ENCODE measurements at places on chromosomes 12 and 14. TPM values are rescaled to one million over a fixed set of nuclear protein-coding genes. Genes with fewer than 3 reads are reported as not detected.

GRCh38 chr12:16335838-16336237 lies 11.6 kb upstream of the MGST1 start:
- DNase-seq = no peak

DNA sequence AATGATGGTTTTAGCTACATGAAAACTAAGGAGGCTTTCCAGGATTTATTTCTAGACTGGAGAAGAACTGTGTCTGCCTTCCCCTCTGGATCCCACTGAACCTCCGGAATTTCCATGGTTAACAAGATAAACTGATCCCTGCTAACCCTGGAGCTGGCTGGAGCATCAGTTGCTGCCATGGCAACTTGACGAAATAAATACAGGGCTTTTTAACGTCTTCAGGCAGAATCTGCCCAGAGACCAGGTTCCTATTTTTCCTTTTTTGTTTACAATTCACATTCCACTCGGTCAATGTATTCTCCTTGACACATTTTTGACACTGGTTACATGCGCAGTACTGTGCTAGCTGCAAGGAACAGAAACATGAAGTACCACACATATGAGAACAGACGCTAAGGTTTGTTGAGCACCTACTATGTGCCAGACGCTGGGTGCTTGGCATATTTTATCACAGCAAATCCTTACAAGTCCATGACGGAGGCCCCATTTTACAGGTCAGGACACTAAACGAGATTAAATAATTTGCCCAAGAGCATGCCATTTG lies 1.7 kb downstream of the C14orf132 start:
- DNase-seq = no peak

GRCh38 chr12:56836317-56836716 lies 73.2 kb downstream of the HSD17B6 start:
- DNase-seq = no peak

DNA sequence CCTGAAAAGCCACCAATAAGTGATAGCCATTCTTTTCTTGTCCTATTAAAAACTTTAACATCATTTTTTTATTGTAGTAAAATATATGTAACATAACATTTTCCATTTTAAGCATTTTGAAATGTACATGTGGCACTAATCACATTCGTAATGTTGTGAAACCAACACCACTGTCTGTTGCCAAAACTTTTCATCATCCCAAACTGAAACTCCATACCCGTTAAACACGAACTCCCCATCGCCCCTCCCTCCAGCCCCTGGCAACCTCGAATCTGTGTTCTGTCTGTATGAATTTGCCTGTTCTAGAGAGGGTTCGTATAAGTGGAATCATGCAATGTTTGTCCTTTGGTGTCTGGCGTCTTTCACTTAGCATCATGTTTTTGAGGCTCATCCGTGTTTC lies 75.9 kb downstream of the CCDC92 start:
- DNase-seq = no peak

- DNase-seq = no peak
Measured at GRCh38 chr12:118307069-118307954, 65.4 kb downstream of the TAOK3 start.

DNA sequence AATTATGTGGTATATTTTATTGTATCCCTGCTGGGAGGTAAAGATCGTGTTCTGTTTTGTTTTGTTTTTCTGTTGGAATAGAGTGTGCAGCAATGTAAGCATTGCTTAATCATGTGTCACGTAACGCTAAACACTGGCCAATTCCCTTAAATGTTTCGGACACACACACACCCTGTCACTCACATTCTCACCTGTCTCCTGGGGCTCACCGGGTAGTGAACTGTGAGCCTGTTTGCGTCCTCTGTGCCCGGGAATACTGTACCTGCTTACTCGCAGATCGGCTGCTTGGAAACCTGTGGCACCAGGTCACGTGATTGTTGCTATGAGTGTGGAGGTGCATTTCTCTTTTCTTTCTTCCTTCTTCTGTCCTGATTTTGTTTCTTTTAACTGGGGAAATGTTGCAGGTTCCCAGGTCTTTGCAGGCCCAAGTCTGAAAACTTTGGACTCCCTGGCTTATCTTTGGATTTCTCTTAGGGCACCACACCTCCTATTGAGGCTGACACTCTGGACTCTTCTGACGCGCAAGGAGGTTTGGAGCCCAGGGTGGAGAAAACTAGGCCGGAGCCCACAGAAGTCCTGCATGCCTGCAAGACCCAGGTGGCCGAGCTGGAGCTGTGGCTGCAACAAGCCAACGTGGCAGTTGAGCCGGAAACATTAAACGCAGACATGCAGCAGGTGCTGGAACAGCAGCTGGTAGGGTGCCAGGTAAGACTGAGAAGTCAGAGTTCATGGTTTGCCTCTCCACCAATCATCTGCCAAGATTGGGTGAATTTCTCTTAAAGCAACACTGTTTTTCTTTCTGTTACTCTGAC lies 181.1 kb downstream of the ESR2 start:
- DNase-seq = no peak

Gene SMCO3
- total RNA-seq = not detected

DNA sequence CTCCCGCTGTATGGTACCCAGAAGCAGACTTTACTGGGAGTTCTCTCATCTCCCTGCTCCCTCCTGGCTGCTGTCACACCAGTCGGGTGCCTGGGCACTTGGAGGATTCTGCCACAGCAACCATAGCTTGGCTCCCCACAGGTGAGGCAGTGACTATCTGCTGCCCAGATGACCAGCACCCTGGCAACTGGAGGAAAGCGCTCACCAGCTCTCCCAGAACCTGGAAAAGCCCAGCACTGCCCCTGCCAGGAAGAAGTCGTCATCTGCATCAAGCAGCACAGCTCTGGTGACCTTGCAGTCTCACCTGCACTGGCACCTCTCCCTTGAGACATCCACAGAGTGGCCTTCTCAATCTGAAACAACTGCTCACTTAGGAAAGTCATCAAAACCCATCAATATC lies 31.9 kb upstream of the TC2N start:
- no peak for DNase-seq

Gene SPTB
- total RNA-seq = 15.4 TPM

Gene MDGA2
- 34.9 TPM for total RNA-seq

- DNase-seq = no peak
Measured at GRCh38 chr12:42166501-42166900, 21.8 kb upstream of the GXYLT1 start.

- DNase-seq = no peak
Measured at GRCh38 chr12:19450362-19450761, 11.1 kb downstream of the AEBP2 start.

DNA sequence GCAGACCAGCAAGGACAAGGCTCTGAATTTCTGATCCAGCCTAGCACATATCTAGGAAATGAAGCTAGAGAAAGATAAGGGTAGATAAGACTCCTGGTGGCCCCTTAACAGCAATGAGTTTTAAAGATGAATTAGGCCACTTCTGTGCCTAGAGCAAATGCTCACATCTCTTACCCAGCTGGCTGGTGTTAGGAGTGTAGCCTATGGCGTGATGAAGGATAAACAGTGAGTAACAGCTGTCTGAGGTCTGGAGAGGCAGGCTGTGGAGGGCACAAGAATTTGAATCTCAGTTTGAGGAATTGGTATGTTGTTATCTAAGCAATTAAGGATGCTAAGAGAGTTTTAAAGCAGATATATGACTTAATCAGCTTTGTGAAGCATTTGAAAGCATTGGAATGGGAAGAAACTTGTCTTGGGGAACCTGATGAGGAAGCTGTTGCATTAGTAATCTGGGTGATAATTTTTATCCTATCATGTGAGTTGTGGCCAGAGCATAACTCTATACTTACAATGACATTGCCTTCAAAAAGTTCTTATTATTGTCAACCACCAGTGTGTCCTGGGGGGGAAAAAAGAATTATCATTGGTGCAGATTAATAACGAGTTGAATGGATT lies 161.8 kb downstream of the SRGAP1 start:
- no peak for DNase-seq

Gene RPL6
- 582 TPM for total RNA-seq

Gene RD3L
- total RNA-seq = not detected

Gene TMCC3
- 14.2 TPM for total RNA-seq

Gene FCF1
- 20.0 TPM for total RNA-seq

DNA sequence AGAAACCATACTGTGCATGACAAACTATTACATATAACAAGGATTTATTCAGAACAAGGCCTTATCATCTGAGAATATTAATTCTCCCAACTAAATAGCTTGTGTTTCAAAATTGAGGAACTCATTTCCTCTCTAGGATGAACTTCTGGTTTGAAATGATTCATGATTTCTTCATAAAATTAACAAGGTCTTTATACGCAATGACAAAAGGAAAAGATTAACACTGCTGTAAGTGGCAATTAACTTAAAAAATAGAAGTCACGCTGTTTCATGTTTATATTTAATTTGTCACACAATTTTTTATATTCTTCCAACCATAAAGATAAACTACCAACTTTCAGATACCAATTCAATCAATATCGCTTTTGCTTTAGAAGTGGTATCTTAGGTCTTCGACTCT lies 80.8 kb downstream of the GRIP1 start:
- DNase-seq = no peak

Gene CCDC177
- 4.5 TPM for total RNA-seq

GRCh38 chr14:87994974-87995373 lies 2.0 kb upstream of the GALC start:
- no peak for DNase-seq

DNA sequence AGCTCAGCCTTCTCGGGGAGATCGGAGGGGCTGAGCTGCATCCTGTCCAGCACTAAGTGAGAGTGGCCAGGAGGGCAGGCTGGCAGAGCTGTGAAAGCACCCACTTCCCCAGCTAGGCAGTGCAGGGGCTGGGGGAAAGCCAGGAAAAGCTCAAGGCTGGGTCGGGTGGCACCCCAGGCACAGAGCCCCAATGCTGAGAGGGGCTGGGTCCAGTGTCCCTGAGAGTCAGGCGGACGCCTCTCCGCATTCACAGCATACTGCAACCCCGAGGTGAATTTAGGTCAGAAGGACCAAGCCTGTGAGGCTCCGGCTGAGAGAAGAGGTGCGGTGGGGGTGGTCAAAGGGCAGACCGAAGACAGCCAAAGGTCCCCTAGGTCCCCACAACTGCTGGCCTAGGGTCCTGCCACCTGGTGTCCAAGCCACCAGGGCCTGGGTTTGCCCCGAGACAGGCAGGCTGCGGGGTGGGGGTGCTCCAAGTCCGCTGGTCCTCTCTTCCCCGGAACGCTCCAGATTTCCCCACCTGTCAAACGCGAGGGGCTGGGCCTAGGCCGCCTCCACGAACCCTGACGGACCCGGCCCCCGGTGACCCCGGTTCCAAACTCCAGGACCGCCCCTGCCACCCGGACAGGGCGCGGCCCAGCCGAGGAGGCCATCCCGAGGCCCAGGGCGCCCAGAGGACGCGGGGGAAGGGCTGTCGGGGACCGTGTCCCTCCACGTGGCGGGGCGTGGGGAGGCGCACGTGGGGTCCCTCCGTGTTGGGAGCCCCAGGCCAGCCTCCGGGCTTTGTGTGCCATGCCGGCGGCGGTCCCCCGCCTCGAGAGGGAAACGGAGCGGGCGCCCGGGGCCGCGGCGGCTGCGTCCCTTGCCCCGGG lies 527 bp downstream of the CAMKK2 start:
- no peak for DNase-seq

- no peak for DNase-seq
Measured at GRCh38 chr14:53619691-53620231, 336.9 kb downstream of the BMP4 start.

GRCh38 chr12:81034926-81035325 lies 43.0 kb upstream of the ACSS3 start:
- no peak for DNase-seq

DNA sequence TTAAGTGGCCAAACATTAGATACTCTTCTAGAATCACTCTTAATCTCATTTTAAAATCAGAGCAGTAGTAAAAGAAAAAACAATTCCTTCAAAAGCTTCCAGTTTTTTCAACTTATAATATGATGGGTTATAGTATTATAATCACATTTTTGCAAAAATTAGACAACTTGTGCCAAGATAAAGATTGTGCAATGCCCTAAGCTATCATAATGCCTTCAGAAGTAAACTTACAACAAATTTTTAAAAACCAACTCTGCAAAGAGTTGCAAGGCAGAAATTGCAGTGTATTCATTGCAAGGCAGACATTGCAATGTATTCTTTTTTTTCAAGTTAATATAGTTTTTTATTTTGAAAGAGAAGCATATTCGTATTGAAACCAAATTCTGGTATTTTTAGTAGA lies 47.2 kb upstream of the KITLG start:
- DNase-seq = no peak

Gene NAA30
- 38.8 TPM for total RNA-seq

- DNase-seq = peak; percentile 85
Measured at GRCh38 chr12:122980183-122981035, at the start of gene ARL6IP4. Gene ARL6IP4 (plus strand): TSS chr12:122980681. CDS start chr12:122981140, 459 bp downstream.

DNA sequence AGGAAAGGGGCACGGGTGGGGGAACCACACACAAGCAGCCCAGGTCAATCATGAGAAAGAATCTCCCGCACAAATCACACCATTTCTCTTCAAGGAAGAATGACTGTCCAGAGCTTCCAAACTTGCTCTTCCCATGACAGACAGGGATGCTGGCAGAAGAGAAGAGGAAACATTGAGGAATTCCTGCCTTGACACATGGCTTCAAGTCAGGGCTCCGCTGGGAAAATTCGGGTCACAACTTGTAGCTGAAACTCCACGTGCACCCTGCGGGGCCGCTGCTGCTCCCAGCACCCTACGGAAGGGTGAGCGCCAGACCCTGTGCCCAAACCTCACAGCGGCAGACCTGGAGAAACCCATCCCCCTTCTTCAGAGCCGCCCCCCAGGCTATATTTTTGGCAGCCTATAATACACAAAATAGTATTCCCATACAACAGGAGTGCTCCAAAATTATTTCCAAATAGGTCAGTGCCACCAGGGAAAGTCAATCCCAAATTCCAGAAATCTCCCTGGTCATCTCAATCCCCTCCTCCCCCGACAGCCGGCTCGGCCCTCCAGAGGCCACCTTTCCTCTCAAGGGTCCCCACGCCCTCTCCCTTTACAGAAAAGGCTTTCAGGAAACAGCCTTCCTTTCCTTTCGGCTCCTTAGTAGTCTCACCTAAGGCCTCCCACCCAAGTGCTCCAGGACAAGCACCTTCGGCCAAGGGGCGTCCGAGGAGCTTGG lies 1.3 kb downstream of the TMEM132D start:
- no peak for DNase-seq

- DNase-seq = no peak
Measured at GRCh38 chr12:123843912-123844748, 82.0 kb downstream of the DNAH10 start.

- DNase-seq = peak; percentile 17
Measured at GRCh38 chr12:47021298-47021697, 58.1 kb upstream of the PCED1B start.
